ENCODE measurements at places on chromosomes 12 and 14. TPM values are rescaled to one million over a fixed set of nuclear protein-coding genes. Genes with fewer than 3 reads are reported as not detected.

GRCh38 chr12:120662879-120663278, 22.5 kb downstream of the CABP1 start:
- no peak for DNase-seq

DNA sequence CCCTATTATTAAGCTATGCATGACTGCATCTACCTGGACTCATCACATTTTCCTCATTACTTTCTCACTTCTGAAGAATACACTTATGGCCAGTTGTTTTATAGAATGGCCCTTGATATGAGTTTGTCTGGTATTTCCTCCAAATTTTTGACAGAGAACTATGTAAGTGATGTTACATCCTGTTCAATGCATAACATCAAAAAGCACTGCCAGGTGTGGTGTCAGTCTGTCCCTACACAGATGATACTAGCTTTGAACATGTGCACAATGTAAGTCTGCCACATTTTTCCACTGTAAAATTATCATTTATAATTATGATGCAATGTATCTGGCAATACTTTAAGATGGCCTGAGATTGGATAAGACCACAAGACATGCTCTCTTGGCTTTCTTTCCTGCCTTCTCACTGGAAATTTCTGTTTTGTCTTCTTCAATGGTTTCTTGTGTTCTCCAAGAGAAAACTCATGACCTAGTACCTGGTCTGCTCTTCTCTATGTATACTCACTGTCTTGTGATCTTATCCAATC, 28.3 kb downstream of the HEATR5A start:
- no peak for DNase-seq

- DNase-seq, result no peak
Measured at GRCh38 chr12:5756338-5756842, 188.7 kb downstream of the ANO2 start.

DNA sequence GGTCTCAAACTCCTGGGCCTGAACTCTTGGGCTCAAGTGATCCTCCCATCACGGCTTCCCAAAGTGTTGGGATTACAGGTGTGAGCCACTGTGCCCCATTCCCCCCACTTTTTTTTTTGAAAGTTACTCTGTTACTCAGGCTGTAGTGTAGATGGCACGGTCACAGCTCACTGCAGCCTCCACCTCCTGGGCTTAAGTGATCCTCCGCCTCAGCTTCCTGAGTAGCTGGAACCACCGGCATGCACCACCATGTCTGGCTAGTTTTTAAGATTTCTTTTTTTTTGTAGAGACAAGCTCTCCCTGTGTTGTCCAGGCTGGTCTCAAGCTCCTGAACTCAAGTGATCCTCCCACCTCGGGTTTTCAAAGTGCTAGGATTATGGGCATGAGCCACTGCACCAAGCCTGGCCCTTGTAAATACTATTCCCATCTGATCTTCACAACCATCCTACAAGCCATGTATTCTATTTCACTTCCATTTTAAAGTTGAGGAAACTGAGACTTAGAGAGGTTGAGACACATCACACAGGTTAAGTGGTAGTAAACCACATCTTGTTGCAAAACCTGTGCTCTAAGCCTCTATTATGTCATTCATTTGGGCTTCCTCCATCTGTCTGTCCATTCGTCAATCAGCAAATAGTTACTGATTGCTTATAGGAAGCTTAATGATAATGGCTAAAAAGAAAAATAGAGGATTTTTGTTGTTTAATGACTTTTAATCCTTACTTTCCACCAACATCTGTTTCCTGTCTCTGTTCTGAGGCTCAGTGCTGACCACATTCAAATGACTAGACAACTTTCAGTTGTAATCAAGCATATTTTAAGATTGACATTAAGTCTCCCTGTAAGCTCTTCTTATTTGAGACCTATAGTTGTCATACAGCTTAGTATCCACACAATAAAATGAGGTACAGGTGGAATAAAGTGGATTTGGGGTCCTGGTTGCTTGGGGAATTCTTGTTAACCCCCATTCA, 9.2 kb downstream of the ASCL4 start:
- no peak for DNase-seq

DNA sequence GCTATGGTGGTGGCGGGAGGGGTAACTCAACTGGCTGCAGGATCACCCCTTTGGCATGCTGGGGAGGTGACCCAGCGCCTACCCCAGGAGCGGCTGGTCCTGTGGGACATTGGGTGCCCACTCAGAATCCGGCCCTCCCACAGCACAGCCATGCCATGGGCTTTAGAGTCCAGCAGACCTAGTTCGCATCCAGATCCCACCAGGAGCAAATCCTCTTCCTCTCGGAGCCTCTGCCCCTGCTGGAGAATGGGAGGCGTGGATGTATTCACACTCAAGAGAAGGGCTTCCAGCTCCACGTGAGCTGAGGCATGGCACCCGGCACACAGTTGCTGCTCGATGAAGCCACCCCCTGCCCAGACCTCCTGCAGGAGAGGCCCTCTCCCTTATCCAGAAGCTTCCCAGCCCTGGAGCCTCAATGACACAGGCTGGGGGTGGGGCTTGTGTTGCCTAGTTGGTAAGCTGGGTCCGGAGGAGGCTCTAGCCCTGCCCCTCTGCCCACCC, 17.7 kb downstream of the FAM222A start:
- DNase-seq, result peak; percentile 11

GRCh38 chr14:89544636-89545301, 127.7 kb upstream of the FOXN3 start:
- DNase-seq, result no peak

- no peak for DNase-seq
Measured at GRCh38 chr12:31702047-31702446, 26.8 kb downstream of the AMN1 start.

DNA sequence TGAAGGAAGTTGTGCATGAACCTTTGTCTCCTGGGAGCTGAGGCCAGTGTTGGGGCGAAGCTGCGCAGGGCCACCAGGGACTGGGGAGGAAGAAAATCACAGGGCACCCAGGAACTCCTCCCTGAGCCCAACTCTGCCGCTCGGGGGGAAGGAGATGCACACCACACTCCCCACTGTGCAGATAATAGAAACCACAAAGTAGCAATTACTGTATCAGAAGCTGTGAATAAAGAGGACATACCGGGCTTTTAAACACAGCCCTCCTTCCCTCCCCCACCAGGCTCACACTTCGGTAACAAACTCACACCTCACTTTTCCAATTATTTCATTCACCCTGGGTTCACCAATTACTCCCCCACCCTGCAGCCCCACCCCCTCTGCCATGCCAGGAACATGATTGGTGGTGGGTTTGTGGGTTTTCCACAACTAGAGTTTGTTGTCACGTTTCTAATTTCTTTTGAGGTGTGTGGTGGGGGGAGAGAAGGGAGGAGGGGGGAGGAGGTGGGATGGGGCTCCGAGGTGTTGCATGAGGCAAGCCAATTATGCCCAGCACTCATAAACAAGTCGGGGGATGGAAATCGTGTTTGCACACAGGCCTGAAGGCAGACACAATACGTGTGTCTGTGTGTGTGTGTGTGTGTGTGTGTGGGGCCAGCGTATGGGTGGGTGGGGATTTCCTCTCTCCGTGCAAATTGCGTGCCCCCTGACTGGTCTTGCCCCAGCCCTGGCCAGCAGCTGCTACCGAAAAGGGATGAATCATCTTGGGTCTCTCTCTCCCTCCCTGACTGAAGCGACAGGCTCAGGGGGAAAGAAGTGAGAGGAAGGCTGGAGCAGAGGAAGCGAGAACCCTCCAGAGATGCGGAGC, 103.3 kb downstream of the RBM19 start:
- DNase-seq, result no peak

DNA sequence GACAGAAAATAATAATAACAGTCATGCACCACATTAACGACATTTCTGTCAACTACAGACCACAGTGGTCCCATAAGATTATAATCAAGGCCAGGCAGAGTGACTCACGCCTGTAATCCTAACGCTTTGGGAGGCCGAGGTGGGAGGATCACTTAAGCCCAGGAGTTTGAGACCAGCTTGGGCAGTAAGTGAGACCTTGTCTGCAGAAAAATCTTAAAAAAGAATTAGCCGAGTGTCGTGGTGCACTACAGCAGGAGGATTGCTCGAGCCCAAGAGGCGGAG, 8.6 kb downstream of the NAB2 start:
- no peak for DNase-seq

DNA sequence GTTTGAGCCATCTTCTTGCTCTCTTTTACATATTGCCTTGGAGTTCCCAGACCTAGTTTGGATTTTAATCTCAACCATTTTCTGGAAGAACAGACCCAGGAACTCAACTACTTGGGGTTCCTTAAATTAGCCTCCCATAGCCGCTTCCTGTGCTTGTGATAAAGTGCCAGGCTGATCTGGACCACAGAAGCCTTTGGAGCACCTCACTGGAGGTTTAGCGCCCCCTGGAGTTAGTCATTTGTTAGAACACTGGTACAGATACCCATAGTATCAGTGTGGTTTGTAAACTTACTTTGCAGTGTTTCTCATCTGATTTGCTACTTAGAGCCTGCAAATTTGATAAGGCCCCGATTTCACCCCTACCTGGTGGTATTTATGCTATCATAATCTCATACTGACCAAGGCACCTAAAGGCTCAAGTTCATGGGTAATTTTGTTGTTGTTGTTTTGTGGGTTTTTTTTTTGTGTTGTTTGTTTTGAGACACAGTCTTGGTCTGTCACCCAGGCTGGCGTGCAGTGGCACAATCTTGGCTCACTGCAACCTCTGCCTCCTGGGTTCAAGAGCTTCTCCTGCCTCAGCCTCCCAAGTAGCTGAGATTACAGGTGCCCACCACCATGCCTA, 3.7 kb downstream of the UNC119B start:
- peak; percentile 65 for DNase-seq

DNA sequence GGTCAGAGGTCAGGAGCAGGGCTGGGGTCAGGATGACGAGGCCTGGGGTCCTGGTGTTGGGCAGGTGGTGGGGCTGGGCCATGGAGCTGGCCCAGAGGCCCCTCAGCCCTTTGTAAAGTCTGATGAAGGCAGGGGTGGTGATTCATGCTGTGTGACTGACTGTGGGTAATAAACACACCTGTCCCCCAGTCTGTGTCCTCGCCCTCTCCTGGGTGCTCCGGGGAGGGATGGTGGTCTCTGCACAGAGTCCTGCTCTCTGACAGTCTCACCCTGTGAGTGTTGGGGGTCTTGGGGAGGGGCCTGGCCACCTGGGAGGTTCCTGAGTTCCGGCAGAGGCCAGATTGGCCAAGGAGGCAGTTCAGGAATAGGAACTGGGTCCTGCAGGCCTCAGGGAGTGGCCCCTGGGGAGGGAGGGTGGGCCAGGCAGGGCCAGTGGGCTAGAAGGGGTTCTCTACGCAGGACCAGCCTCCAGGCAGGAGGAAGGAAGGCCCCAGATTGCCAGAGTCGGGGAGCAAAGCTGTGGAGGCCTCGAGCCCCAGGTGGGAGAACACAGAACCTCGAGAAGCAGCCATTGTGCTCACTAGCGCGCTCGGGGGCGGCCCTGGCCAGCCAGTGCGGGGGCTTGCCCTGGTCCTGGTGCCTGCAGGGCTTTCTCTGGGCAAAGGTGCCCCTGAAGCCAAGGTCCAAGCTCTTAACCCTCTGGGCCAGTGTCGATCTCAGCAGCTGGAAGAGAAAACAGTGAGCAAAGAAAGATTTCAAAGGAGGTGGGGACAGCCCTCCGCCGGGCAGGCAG, 14.4 kb downstream of the ACADS start:
- no peak for DNase-seq

GRCh38 chr14:106842687-106843086, 1316.3 kb downstream of the TMEM121 start:
- no peak for DNase-seq

DNA sequence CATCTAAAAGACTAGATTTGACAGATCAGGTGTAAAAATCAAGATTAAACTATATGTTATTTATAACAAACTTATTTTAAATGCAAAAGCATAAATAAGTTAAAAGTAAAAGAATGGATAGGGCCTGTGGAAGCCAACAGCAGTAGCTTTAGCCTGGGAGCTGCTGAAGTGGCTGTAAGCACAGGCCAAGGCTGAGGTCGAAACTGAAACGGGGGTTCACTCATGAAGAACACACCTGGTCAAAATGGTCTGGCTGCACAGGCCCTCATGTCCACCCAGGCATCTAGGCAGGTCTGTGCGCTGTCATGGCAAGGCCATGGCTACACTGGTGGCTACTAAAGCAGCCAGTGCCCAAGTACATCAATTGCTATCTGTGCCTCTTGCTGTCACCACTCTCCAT, 23.1 kb downstream of the CATSPERB start:
- DNase-seq, result no peak

GRCh38 chr12:98724384-98725155, 79.5 kb downstream of the APAF1 start:
- no peak for DNase-seq

GRCh38 chr14:31954991-31955390, 122.1 kb upstream of the ARHGAP5 start:
- no peak for DNase-seq

DNA sequence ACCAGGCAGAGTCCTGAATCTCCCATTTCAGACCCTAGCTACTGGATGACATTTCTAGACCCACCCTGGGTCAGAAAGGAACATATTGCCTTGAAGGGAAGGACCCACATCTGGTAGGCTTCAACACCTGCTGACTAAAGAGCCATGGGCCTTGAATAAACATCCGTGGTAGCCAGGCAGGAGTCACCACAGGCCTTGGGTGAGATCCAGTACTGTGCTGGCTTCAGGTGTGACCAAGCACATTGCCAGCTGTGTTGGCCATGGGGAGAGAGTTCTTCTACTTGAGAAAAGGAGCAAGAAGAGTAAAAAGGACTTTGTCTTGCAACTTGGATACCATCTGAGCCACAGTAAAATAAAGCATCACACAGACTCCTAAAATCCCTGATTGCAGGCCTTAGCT, 332.6 kb downstream of the SLC16A7 start:
- DNase-seq, result no peak

- DNase-seq, result no peak
Measured at GRCh38 chr14:35991356-35991755, 165.2 kb downstream of the BRMS1L start.

GRCh38 chr14:52998376-52999015, 47.6 kb upstream of the FERMT2 start:
- DNase-seq, result no peak

- DNase-seq, result no peak
Measured at GRCh38 chr12:106248846-106249371, 1.1 kb upstream of the CKAP4 start.

GRCh38 chr14:81485372-81485771, 48.3 kb downstream of the SEL1L start:
- no peak for DNase-seq

GRCh38 chr12:122889761-122890520, 6.0 kb downstream of the VPS37B start:
- DNase-seq, result no peak

- no peak for DNase-seq
Measured at GRCh38 chr14:51004352-51004800, 60.1 kb upstream of the PYGL start.

DNA sequence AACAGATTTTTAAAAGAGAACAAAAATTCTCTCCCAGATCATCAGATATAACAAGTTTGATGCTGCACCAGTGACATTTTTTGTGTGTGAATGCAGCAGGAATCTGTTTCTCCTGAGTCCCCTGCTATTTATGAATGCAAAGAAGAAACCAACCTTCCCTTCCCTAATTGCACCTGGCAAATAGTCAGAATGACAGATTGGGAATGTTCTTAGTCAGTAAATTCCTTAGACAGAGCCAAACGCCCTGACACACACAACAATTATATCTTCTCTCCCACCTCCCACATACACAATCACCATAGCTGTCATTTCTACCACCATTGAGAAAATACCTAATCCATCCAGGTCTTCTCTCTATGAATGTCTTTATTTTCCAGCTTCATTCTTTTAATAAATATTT, 174.4 kb downstream of the ALG10B start:
- no peak for DNase-seq

Gene DNAH10
- total RNA-seq, result 0.09 TPM

Gene TSPAN19
- not detected for total RNA-seq

Gene OTX2
- 30.1 TPM for total RNA-seq

Gene BEGAIN
- total RNA-seq, result 1.3 TPM

Gene ACOT6
- total RNA-seq, result 0.13 TPM

Gene AQP5
- total RNA-seq, result 2.7 TPM

Gene SIX1
- 0.59 TPM for total RNA-seq

Gene SLC2A3
- 717 TPM for total RNA-seq

Measured in WTC11 (cell line).